Activated T-helper 1 cell treated with Interleukin-2 at 50 U/mL for 16 hours (primary cell): ENCODE measurements at places on chromosomes 1 and 21.

DNA sequence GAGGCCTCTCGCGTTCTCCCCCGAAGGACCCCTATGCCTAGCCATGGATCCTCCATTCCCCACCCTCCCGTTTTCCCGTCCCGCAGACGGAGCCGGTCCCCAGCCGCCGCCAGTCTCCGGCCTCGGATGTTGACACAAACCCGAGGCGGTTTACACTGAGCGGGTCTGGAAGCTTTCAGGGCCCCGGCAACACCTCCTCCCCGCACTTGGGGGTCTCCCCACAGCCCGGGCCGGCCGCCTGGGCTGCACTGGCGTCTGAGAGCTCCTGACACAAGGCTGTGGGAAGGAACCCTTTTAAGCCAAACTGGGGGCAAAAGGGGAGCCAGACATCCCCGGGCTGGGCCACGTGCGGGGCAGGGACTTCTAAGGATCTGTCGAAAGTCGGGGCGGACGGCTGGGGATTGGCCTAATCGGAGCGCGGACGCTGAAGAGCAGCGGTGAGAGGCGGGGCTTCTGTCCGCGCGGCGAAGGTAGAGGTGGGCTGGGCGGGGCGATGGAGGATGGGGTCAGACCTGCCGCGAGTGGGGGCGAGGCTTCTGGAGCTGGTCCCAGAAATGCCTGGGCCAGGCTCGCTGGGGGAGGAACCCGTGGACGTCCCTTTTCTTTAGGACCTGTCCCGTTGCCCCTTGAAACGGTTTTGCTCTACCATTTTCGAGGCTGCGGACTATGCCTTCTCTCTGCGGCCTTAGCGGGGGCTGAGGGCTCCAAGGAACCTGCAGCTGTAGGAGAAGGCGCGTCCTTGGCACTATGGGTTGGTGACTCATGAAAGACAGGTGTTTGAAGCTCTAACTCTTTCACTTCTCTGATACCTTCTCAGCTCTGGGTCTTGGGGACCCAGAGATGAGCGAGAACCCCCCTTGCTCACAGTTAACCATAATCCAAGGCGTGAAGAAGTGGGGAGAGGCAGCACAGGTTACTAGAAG, 1.2 kb upstream of the HPCAL4 start:
- no peak for DNase-seq

DNA sequence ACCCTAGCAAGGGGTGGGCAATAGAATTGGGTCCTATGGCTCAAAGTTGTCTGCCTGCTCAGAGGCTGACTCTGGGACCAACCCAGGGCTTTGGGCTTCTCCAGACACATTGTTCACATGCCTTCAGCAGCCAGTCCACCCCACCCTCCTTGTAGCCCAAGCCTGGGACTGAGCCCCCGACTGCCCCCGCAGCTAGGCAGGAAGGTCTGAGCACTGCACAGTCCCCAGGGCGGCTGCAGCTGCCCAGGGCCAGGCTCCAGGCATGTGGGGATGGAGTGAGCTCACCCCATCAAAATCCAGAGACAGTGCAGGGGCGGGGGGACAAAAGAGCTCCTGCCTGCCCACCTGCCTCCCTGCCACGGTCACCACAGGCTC, 35.6 kb downstream of the HSPG2 start:
- DNase-seq, result no peak

DNA sequence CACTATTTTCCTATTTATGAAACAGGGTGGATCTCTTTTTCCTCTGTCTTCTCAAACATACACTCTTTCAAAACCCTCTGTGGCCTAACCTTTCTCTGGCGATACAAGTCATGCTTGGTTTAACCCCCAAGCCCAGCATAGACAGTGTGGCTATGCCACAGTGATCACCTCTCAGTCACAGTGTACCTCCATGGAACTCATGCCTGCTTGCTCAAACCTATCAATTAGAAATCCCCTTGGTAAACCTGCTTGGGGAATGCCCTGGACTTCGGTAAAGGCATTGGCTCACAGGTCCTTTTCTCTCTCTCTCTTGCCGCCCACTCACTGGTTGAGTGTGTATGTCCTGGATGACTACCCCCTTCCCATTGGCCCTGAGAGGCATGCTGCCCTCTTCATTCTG, 147.5 kb downstream of the CYYR1 start:
- DNase-seq, result no peak

- DNase-seq, result no peak
Observed at GRCh38 chr1:43452789-43453441, 816 bp downstream of the HYI start.
